ENCODE measurements at places on chromosomes 4 and X.

GRCh38 chr4:184019076-184019475, 114.0 kb downstream of the STOX2 start:
- DNase-seq: no peak

DNA sequence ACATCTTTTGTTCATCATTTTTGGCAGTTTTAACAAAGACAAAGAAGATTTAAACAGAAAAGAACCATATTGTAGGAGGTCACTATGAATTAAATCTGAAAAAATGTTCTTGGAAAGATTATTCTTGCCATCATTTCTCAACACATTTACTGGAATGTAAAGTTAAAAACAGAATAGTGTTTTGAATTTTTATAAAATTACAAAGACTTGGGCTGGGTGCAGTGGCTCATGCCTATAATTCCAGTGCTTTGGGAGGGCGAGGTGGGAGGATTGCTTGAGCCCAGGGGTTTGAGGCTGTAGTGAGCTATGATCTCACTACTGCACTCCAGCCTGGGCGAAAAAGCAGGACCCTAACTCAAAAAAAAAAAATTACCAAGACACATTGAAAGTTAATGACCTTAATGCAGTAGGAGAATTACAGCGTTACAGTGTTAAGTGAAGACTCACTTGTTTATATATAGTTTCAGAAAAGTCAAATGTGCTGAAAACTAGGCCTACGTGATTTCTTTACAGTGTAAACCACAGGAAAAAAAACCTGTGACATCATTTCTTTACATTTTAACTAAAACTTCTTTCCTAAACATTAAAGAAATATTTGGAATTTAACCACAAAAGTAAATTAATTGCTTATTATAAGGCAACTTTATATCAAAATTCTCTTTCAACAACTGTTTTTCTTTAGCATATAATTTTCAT, 7.9 kb downstream of the FAM13A start:
- no peak for DNase-seq

GRCh38 chr4:121788896-121789295, 12.2 kb upstream of the EXOSC9 start:
- no peak for DNase-seq

DNA sequence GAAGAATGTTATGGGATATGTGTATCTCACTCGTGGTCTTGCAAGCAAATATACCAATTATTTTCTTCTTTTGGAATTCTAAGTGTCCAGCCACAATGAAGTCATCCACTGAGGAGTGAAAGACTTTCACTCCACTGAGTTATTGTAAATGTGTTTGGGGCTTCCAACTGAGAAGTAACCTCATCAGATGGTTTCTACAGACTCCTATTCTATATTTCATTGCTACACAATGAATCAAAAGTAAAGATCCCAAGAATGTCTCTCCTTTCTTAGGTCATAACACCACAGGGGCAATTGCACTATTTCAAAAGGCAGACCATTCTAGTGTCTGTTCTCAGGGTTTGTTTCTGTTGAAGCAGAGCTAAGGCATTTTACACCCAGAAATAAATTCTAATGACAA, 12.3 kb upstream of the VCX2 start:
- DNase-seq: no peak

DNA sequence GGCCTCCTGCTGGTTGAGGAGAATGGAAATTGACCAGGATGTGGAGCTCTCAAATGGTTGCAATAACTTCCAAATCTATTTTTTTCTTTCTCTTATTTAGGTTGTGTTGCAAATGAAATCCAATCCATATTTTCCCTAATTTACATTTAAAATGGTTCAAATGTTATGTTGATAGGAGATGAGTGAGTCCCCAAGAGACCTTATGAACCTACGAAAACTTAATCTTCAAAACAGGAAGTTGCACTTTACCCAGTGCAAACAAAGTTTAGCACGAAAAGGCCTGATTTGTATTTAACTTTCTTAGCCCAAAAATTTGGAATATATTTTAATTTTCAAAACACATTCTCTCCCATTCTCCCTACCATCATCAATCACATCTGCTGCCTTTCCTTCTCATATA, 59.3 kb upstream of the NDP start:
- no peak for DNase-seq

DNA sequence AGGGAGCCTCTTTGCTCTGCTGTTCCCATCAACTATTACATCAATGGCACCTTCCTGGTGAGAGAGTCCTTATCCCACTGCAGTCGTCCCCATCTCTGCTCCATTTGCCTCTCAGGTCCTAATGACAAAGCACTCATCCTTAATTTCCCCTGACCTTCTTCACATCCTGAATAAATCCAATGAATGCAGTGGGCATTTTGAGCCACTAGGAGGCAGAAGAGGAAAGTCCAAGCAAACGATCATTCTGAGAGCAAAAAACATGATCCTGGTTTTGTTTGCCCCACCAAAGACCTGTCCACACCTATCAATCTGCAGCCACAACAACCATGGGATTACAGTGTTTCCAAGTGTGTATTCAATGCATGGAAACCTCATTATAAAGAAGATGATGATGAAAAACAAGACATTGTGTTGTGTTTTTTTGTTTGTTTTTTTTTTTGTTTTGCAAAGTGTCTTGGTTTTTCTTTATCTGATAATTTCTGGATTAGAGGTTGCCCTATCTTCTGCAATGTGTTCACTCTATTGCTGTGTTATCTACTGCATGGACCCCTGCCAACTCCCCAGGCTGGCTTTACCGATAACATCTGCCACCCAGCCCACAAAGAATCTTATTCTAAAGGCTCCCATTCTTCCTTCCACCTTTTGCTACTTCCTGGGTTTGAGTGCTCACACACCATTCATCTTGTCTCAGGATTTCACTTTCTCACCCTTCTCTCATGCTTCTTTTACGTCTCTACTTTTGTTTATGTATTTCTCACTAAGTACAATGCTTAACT, 207.2 kb downstream of the NLGN4X start:
- no peak for DNase-seq

GRCh38 chr4:80963051-80963450, 67.5 kb upstream of the BMP3 start:
- no peak for DNase-seq

DNA sequence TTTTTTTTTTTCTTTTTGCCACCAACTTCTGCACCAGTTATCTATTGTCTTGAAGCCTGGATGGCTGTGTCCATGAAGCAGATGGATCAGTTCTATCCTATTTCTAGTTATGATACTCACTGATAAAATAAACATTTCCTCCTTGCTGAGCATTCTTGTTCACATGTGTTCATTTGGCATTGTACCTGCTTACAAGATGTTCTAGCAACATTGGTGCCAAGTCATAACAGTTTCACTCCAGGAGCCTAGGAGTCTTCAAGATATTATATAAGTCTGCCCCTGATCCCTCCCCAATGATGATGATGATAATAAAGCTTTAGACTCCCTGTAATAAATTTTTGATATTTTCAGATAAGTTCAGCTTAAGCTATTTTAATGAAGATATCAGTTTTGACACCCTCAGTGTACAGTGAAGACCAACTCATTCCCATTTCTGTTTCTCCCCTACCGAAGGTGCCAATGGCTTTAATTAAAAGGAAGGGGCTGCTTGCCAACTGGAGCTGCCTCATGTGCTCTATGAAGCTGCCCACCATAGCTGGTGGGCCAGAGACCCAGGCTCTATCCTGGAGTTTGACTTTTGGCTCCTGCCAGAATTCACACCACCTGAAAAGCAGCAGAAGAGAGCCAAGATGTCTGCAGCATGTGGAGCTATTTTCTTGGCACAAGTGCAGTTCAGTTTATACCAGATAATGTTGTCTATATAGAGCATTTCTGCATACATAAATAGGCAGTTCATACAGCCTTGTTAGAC, 265.4 kb upstream of the TET2 start:
- no peak for DNase-seq

DNA sequence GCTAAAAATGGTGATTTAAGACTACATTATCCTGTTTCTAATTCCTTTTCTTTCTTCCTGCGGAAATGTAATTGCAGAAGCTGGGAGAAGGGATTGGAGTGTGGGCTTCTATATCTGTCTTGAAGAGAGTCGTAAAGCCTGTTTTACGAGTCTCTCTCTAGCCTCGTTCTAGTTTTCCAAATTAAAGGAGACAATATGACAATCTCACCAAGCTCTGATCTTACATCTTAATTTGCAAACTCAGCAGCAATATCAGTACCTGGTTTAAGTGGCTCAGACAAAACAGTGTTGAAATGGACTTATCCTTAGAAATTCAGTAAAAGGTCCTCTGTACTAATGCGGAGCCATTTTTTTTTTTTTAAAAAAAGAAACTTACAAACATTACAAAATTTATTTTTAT, 349.5 kb upstream of the HAND2 start:
- no peak for DNase-seq

DNA sequence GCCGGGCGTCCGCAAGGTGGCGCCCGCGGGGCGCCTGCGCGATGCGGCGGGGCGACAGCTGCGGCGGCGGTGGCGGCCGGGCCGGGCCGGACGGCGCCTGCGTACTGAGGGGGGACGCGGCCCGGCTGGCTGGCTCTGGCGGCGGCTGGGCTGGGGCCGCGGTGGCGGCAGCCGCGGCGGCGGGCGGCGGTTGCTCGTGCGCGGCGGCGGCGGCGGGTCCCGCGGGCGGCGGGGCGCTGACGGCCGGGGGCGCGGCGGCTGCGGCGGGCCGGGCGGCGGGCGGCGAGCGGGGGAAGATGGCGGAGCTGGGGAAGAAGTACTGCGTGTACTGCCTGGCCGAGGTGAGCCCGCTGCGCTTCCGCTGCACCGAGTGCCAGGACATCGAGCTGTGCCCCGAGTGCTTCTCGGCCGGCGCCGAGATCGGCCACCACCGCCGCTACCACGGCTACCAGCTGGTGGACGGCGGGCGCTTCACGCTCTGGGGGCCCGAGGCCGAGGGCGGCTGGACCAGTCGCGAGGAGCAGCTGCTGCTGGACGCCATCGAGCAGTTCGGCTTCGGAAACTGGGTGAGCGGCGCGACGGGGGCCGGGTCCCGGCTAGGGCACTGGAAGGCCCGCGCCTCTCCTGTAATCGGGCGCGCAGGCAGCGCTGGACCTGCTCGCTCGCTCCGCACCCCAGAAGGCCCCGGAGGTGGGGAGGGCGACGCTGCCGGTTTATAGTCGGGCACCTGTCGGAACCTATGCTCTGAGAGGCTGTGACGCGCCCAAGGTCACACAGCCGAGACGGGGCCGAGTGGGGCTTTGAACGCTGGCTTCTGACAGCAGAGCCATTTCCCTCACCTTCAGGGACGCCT, at the start of gene TADA2B:
Gene TADA2B (plus strand): TSS at position 89 of the 853 bp plus-strand sequence. CDS start 208 bp downstream, at position 297.
- peak; percentile 31 for DNase-seq

DNA sequence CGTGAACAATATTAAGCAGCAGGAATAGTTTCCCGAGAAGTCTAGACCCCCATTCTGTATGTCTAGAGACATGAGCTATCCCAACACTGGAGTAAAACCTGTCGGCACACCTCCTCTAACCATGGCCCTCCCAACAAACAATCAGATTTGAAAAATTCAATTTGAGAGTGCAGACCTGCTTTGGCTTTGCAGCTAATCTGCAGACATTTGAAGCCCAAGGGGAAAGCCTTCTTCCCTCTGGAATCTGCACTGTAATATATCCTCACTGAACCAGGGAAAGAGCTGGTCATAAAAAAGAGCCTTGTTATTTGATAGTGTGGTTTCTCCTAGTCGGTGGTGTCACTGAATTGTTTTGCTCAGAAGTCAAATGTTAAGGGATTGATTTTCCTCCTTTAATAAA, 44.6 kb upstream of the KLHL34 start:
- no peak for DNase-seq

- DNase-seq: no peak
Measured at GRCh38 chr4:1500966-1501753, 94.9 kb upstream of the NKX1-1 start.

DNA sequence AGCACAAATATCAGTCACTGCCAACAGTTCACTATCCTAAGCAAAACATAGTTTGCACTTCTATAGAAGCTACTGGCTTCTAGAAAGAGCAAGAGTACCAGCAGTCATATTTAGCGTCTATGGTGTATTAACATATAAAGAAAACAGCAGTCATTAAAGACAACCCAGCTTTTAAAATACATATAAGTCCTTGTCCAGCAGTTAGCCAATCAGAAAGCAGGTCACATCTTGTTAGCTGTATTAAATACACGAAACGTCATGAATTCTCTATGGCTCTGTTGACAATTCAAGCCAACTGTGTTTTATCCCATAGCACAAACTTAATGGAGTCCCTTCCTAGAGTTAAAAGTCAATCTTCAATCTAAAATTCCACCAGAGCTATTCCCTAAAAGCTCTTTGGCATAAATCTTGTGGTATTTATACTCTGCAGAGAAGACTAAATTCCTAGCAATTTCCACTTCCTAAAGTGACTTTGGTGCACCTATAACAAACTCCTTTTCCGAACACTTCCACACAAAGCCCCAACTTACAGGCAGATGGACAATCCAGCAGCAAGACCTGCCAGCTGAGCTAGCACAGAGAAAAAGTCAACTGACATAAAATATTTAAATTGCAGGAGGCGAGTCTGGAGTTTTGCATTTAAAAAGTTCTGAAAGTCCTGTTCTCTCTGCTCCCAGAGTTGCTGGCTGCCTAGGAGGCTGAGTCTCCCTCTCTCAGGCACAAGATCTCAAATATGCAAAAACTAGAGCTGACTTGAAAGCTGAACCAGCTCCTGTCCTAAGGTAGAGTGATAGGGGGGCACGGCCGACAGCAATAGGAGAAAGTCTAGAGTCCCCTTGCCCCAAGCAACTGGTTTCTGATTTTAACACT, 1.3 kb downstream of the LDB2 start:
- no peak for DNase-seq

DNA sequence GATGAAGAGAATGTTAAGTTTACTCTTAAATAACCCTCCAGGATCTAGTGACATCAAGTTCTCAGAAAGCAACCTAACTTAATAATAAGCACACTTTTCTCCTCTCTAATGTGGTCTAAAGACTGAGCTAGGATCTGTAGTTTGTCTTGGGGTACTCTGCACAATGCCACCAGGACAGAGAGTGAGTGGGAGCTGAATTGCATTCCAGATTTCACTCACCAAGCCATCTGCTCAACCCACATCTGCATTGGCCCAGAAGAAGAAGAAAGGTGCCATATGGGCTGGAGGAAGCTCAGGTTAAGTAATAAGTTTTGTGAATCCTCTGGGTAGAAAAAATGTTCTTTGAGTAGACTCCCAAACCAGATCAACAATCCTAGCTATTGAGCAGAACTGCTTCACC, 384.6 kb downstream of the PPP3CA start:
- DNase-seq: no peak

GRCh38 chrX:130296743-130297142, 28.0 kb upstream of the ZNF280C start:
- no peak for DNase-seq

DNA sequence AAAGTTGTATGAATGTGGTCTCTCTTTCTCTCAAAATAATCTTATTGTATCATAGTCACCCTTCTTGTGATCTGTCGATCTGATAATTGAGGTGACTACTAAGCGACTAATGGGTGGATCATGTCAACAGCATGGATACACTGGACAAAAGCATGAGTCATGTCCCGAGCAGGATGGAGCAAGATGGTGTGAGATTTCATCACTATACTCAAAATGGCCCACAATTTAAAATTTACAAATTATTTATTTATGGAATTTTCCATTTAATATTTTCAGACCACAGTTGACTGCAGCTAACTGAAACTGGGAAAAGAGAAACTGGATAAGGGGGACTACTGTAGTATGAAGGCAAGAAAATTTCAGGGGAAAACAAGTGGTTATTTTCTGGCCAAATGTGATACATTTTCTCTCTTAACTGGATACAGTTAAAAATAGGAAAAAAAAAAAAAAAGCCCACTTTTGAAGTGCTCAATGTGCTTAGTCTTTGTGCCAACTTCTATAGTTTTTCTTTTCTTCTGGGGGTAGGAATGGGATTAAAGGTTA, 25.3 kb downstream of the FAM241A start:
- no peak for DNase-seq

- no peak for DNase-seq
Measured at GRCh38 chrX:154020536-154021115, 924 bp upstream of the IRAK1 start.

GRCh38 chr4:89363786-89364185, 56.2 kb upstream of the GPRIN3 start:
- no peak for DNase-seq

Measured in T-cell (primary cell).